ENCODE measurements at places on chromosomes 6 and 20.

DNA sequence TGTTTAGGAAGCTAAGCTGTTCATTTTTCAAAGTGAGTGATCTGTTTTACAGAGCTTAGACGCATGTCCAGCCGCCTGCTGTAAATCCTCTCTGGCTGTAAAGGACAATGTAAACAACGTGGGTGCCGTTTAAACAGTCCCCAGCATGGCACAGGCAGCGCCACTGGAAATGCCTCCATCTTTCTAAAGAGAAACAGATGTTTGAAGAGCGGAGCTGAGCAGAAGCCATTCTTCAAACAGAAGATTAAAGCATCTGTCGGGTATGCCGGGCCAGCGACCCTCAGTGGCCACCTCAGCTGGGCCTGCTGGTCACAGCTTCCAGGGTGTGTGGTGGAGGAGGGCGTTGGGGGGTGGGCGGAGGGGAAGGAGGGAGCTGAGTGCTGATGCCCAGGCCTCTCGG, 138.6 kb downstream of the ERMARD start:
- no peak for DNase-seq

- no peak for DNase-seq
Observed at GRCh38 chr20:605237-605636, 4.9 kb downstream of the TCF15 start.

GRCh38 chr6:134474955-134475354, 157.0 kb upstream of the SGK1 start:
- DNase-seq, result no peak

- DNase-seq, result no peak
Observed at GRCh38 chr6:5389086-5389745, 127.9 kb downstream of the FARS2 start.

DNA sequence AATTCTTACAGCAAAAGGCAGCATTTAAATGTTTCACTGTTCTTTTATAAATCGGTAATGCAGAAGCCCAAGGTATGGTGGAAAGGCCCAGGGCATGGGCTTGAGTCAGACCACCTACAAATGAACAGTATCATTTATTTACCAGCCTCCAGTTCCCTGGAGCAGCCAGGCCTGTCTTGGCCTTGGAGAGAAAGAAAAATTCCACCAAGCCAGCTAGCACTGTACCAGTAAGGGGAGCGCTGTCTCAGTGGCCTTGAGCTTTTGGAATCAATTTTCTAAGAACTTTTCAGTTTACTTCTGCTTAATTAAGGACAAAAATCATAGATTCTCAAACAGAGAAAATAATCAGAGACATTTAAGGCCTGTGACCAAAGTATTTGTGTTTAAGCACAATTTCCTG, 12.3 kb downstream of the NAPB start:
- no peak for DNase-seq
